ENCODE measurements at places on chromosomes 5 and 9.

DNA sequence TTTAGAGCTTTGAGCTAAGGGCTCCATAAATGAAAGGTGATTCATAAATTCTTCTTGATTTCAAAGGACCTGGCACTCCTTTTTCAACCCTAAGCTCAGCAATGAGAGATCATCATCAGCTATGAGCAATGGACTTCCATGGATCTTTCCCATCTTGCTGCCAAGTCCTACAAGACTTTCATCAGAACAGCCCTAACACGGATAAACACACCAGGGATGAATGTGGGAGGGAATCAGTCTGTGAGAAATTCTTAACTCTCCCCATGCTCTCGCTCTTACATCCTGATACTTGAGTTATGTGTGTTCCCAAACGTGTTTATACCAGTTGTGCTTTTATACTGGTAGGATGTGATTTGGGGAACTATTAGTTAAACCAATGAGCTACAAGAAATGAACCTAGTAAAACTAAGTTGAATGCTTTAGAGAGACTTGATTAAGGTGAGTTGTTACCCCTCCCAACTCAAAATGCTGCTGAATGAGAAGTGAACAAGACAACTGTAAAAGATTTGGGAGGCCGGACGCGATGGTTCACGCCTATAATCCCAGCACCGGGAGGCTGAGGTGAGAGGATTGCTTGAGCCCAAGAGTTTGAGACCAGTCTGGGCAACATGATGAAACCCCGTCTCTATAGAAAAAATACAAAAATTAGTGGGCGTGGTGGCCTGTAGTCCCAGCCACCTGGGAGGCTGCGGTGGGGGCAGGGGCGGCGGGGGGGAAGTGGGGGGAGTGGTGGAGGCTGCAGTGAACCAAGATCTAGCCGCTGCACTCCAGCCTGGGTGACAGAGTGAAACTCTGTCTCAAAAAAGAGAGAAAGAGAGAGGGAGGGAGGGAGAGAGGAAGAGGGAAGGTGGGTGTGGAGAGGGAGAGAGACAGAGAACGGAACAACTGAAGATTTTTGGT, 5.2 kb upstream of the RPL26L1 start:
- DNase-seq, result no peak

- no peak for DNase-seq
Measured at GRCh38 chr5:88685591-88686541, 197.1 kb downstream of the MEF2C start.

GRCh38 chr5:126745259-126745992, 31.5 kb upstream of the LMNB1 start:
- DNase-seq, result peak; percentile 30

DNA sequence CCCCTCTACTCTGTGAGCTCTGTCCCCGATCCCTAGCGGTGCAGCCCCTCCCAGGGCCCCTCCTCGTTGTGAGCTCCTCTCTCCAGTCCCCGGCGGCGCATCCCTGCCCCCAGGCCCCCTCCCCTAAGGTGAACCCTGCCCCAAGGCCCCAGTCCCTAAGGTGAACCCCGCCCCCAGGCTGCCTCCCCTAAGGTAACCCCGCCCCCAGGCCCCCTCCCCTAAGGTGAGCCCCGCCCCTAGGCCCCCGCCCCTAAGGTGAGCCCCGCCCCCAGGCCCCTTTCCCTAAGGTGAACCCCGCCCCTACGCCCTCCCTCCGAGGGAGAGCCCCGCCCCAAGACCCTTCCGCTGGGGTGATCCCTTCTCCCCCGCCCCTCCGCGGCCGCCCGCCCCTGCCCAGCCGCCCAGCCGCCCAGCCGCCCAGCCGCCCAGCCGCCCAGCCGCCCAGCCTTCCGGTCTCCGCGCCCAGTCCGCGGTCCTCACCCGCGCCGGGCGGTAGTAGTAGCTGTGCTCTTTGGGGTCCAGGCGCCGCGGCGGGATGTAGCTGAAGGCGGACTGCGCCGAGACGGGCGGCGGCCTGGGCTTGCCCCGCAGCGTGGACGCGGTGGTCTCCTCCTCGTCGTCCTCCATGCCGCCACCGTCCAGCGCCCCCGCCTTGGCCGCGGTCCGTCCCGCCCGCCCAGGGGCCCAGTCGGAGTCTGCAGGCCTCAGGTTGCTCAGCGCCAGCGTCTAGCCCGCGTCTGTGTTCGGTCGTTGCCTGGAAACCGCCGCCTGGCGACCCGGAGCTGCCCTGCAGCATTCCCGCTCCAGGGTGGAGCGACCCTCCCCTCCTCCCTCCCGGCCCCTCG, at the start of gene CFAP90:
Gene CFAP90, minus strand, starts transcription at position 739 of the 845 bp plus-strand sequence. Its CDS starts 112 bp downstream, at position 627.
- DNase-seq, result peak; percentile 77

GRCh38 chr5:111172504-111172903, 51.7 kb upstream of the CAMK4 start:
- DNase-seq, result no peak

DNA sequence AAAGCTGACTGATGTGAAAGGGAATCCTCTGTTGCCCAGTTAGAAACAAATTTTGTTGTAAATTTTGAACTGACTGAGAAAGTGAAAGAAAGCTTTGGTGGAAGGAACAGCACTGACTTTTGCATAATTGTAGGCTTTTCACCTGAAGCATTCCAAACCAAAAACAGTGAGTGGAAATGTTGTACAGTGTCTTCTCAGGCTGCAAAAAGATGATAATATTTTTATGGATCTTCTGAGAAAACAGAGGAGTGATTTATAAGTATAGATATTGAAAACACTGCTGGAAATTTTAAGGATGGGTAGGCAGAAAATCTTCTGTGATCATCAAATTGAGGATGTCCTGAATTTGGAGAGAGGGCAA, 40.0 kb downstream of the LURAP1L start:
- DNase-seq, result no peak

GRCh38 chr9:89706731-89707191, 101.9 kb downstream of the GADD45G start:
- DNase-seq, result no peak

DNA sequence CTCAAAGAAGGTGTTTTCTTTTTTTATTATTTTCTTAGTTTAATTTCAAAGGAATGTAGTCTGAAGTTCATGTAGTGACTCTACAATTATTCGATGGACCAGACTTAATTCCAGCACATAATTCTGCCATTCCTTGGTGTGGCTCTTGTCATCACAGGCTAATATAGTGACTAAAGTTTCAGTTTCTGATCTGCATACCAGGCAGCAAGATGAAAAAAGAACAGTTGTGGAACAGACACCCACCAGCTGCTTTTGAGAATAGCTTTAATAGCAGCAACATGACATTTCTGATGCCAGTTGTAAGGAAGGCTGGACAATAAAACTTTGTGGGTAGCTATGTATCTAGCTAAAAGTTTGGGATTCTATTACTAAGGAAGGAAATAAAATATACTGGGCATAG, 676.3 kb upstream of the GRAMD2B start:
- DNase-seq, result no peak

DNA sequence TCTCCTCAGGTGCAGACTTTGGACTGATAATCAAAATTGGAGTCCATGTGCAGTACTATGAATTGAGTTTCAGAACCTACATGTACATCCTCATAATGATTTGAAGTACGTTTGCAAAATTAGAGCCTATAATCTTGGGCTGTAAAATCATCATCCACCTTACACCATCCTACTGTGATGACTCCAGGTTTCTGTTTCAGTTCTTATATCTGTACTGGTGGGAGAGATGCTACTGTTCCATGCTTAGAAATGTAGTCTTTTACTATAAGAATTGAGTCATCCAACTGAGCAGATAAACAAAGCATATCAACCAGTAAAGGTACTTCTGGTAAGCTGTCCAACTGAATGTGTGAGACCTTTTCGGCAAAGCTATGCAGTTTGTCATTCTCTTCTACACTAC, 586.3 kb upstream of the FAM174A start:
- no peak for DNase-seq

DNA sequence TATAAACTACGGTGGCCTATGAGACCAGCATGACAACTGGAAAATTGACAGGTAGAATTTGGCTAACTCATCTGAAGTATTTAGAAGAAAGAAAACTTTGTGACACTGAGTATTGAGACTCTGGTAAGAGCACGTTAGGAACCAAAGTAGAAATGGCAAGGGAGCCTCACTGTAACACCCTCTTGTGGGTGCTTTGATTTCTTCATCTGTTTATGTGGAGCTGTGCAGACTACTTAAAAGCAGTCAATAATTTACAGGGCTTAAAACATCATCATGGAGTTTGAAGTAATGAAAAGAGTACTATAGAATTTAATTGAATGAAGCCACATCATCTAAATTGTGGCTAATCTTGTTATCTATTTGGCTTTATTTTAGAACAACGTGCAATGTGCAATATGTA, 414.2 kb downstream of the CCDC171 start:
- DNase-seq, result no peak

- no peak for DNase-seq
Measured at GRCh38 chr5:107855171-107855570, 184.4 kb upstream of the EFNA5 start.
